ENCODE measurements at places on chromosomes 2 and 18. TPM values are rescaled to one million over a fixed set of nuclear protein-coding genes. Genes with fewer than 3 reads are reported as not detected.

NYAP2 gene
- not detected for total RNA-seq

IHH gene
- total RNA-seq: not detected

PKDCC gene
- 53.2 TPM for total RNA-seq

AQP12B gene
- total RNA-seq: not detected

CAPN14 gene
- total RNA-seq: 0.16 TPM

LRATD1 gene
- 4.0 TPM for total RNA-seq

ZNF396 gene
- total RNA-seq: 0.65 TPM

DPP4 gene
- 13.9 TPM for total RNA-seq

FBXO48 gene
- total RNA-seq: 1.3 TPM

SH3BP4 gene
- total RNA-seq: 9.1 TPM

HOXD8 gene
- total RNA-seq: 0.72 TPM

C2orf74 gene
- 29.2 TPM for total RNA-seq

TBR1 gene
- total RNA-seq: not detected

ANKRD36C gene
- total RNA-seq: 4.5 TPM

SERPINB11 gene
- not detected for total RNA-seq

ANKRD62 gene
- total RNA-seq: not detected

KIAA2012 gene
- not detected for total RNA-seq

COL6A3 gene
- 102 TPM for total RNA-seq

EGR4 gene
- total RNA-seq: not detected

SLC5A7 gene
- total RNA-seq: not detected

CNGA3 gene
- total RNA-seq: 0.43 TPM

FIGN gene
- total RNA-seq: 14.4 TPM

OTOF gene
- total RNA-seq: not detected

TMEM37 gene
- total RNA-seq: 3.0 TPM

GBX2 gene
- total RNA-seq: 0.17 TPM

TFPI gene
- total RNA-seq: 25.0 TPM

CSRNP3 gene
- 3.8 TPM for total RNA-seq

GRHL1 gene
- total RNA-seq: 0.85 TPM

AKAIN1 gene
- total RNA-seq: not detected

CIB4 gene
- not detected for total RNA-seq

TIGD1 gene
- 3.3 TPM for total RNA-seq

SLC4A1AP gene
- 25.6 TPM for total RNA-seq

UGT1A1 gene
- not detected for total RNA-seq

IMMT gene
- 304 TPM for total RNA-seq

SCN1A gene
- 0.51 TPM for total RNA-seq

EMILIN2 gene
- total RNA-seq: 21.4 TPM

IKZF2 gene
- total RNA-seq: 5.9 TPM

CCBE1 gene
- 5.2 TPM for total RNA-seq

CCDC74A gene
- 1.9 TPM for total RNA-seq

DQX1 gene
- not detected for total RNA-seq

DPP10 gene
- total RNA-seq: 0.88 TPM

FZD7 gene
- 42.0 TPM for total RNA-seq

GALR1 gene
- total RNA-seq: 0.04 TPM

TRABD2A gene
- 1.5 TPM for total RNA-seq

SKOR2 gene
- not detected for total RNA-seq

ONECUT2 gene
- total RNA-seq: 0.05 TPM

TUBA3E gene
- 96.4 TPM for total RNA-seq

GAL3ST2 gene
- not detected for total RNA-seq

DIPK1C gene
- 2.3 TPM for total RNA-seq

Measured in heart left ventricle (tissue), 16 donors.